ENCODE measurements at places on chromosomes 4 and X. TPM values are rescaled to one million over a fixed set of nuclear protein-coding genes. Genes with fewer than 3 reads are reported as not detected.

DNA sequence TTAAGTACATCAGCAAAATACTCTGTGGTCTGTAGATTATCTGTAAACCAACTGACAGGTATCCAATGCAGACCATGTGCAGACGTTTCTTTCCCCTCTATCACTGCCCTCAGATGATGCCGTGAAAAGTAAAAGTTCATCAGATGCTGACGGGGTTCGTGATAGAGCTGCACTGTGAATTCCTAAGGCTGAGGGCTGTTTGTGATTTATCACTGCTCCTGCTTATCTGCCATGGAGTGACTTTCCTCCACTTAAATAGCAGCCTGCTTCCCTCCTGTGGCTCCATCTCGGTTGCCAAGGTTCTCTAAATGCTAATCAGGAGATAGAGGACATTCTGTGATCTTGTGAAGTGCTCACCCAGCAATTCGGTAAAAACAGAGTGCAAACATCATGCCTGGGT is 89.3 kb upstream of the SRD5A3 start:
- H3K36me3 ChIP-seq: no peaks in the 10 kb centered on the region
- H3K27me3 ChIP-seq: no peaks in the 10 kb centered on the region
- DNase-seq: no peak
- no peak overlapping the region for H3K27ac ChIP-seq
- H3K4me3 ChIP-seq: no peak overlapping the region
- no peaks in the 10 kb centered on the region for H3K4me1 ChIP-seq

The CLNK gene
- not detected for total RNA-seq

GRCh38 chrX:46777971-46778810 is 19.3 kb upstream of the SLC9A7 start:
- no peak for DNase-seq
- peaks cover 4% of the 10 kb centered on the region for H3K27me3 ChIP-seq
- H3K4me3 ChIP-seq: no peak overlapping the region
- no peaks in the 10 kb centered on the region for H3K36me3 ChIP-seq

- H3K4me3 ChIP-seq: no peak overlapping the region
- H3K27ac ChIP-seq: no peak overlapping the region
- no peaks in the 10 kb centered on the region for H3K4me1 ChIP-seq
- no peak for DNase-seq
- H3K27me3 ChIP-seq: no peaks in the 10 kb centered on the region
- no peaks in the 10 kb centered on the region for H3K36me3 ChIP-seq
Observed at GRCh38 chrX:138006180-138006579, 440.3 kb downstream of the ZIC3 start.

The TLR8 gene
- 3.9 TPM for total RNA-seq

- DNase-seq: no peak
- H3K36me3 ChIP-seq: no peaks in the 10 kb centered on the region
- H3K4me3 ChIP-seq: no peak overlapping the region
- H3K27ac ChIP-seq: no peak overlapping the region
Observed at GRCh38 chr4:182699795-182700194, 217.4 kb downstream of the DCTD start.

The NDNF gene
- total RNA-seq: 3.6 TPM

All from adrenal gland (tissue), 19 donors.